Activated naive CD4-positive, alpha-beta T cell treated with anti-CD3 and anti-CD28 coated beads for 36 hours (primary cell): ENCODE measurements at places on chromosomes 16 and 17. TPM values are rescaled to one million over a fixed set of nuclear protein-coding genes. Genes with fewer than 3 reads are reported as not detected.

The MATCAP1 gene
- 21.9 TPM for total RNA-seq

The HSD17B1 gene
- total RNA-seq: 0.26 TPM

The GOT2 gene
- total RNA-seq: 162 TPM

The TMEM114 gene
- total RNA-seq: not detected

The ACE gene
- total RNA-seq: 0.50 TPM

The CPNE7 gene
- 6.4 TPM for total RNA-seq

The SULT1A4 gene
- total RNA-seq: 0.91 TPM

The GPT2 gene
- 15.5 TPM for total RNA-seq

The PRSS33 gene
- total RNA-seq: 0.12 TPM

The CRISPLD2 gene
- not detected for total RNA-seq

The TRAF7 gene
- 102 TPM for total RNA-seq

The CPHXL2 gene
- total RNA-seq: not detected

The CD300H gene
- total RNA-seq: not detected

GRCh38 chr16:30186782-30187555 lies 3.6 kb downstream of the CORO1A start:
- peak overlapping the region; percentile 100 for H3K4me3 ChIP-seq
- DNase-seq: peak; percentile 87
- peaks cover 21% of the 10 kb centered on the region for H3K4me1 ChIP-seq
- H3K27ac ChIP-seq: peak overlapping the region; percentile 100

- H3K27ac ChIP-seq: peak overlapping the region; percentile 96
Observed at GRCh38 chr17:67441052-67441895, 64.2 kb downstream of the PITPNC1 start.

GRCh38 chr17:3043737-3044365 lies 19.6 kb downstream of the OR1D5 start:
- peaks cover 15% of the 10 kb centered on the region for H3K4me1 ChIP-seq
- peaks cover 17% of the 10 kb centered on the region for H3K27me3 ChIP-seq
- peaks cover 1% of the 10 kb centered on the region for H3K36me3 ChIP-seq

- peaks cover 6% of the 10 kb centered on the region for H3K27me3 ChIP-seq
- no peak overlapping the region for H3K27ac ChIP-seq
- DNase-seq: no peak
- no peak overlapping the region for H3K4me3 ChIP-seq
- no peaks in the 10 kb centered on the region for H3K36me3 ChIP-seq
- H3K4me1 ChIP-seq: no peaks in the 10 kb centered on the region
Observed at GRCh38 chr17:10610884-10611283, 46.2 kb downstream of the MYH3 start.

DNA sequence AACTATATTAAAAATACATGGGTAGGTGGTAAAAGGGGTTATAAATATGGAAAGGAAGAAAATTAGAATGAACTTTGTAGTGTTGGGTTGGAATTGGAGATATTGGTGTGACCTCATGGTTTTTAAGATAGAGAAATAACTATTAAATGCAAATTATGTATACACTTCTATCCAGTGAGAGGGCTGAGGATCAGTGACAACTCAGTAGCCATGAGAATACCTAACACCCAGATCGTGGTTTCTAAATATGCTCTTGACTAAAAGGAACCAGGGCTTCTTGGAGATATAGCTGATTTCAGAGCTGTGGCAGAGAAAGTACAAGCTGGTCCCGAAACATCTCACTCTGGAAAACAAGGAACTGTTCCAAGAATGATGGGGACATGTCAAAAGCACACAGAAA lies 44.4 kb downstream of the SLC6A4 start:
- peaks cover 3% of the 10 kb centered on the region for H3K27me3 ChIP-seq
- no peak for DNase-seq
- no peak overlapping the region for H3K27ac ChIP-seq
- H3K36me3 ChIP-seq: no peaks in the 10 kb centered on the region
- no peak overlapping the region for H3K4me3 ChIP-seq

GRCh38 chr16:77277141-77277540 lies 77.9 kb downstream of the SYCE1L start:
- H3K4me1 ChIP-seq: no peaks in the 10 kb centered on the region
- H3K27ac ChIP-seq: no peak overlapping the region
- peaks cover 12% of the 10 kb centered on the region for H3K27me3 ChIP-seq
- no peak overlapping the region for H3K4me3 ChIP-seq
- H3K36me3 ChIP-seq: no peaks in the 10 kb centered on the region

GRCh38 chr17:42698736-42699414 lies 16.5 kb downstream of the CNTNAP1 start:
- no peak overlapping the region for H3K27ac ChIP-seq
- H3K4me1 ChIP-seq: no peaks in the 10 kb centered on the region
- H3K4me3 ChIP-seq: no peak overlapping the region
- H3K36me3 ChIP-seq: peaks cover 15% of the 10 kb centered on the region
- no peaks in the 10 kb centered on the region for H3K27me3 ChIP-seq

GRCh38 chr17:75526555-75527270 lies 1.2 kb downstream of the LLGL2 start:
- no peaks in the 10 kb centered on the region for H3K36me3 ChIP-seq
- DNase-seq: no peak
- no peaks in the 10 kb centered on the region for H3K27me3 ChIP-seq
- H3K27ac ChIP-seq: no peak overlapping the region
- peaks cover 9% of the 10 kb centered on the region for H3K4me1 ChIP-seq
- H3K4me3 ChIP-seq: peak overlapping the region; percentile 58

DNA sequence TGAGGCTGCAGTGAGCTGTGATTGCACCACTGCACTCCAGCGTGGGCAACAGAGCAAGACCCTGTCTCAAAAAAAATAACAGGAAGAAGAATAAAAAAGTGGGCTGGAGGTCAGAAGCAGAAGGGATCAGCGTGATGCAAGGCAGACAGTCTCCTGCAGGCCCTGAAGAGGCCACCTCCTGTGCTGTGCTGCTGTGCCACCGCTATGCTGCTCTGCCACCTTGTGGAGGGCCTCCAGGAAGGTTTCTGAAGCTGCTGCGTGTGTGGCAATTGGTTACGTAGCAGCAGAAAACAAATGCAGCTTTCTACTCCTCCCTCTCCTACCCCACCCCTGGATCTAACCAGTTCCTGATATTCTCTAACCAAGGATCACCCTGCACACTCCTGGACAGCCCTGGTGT lies 815.5 kb downstream of the KCNJ18 start:
- DNase-seq: peak; percentile 12
- no peak overlapping the region for H3K27ac ChIP-seq
- no peak overlapping the region for H3K4me3 ChIP-seq
- H3K4me1 ChIP-seq: no peaks in the 10 kb centered on the region
- H3K36me3 ChIP-seq: no peaks in the 10 kb centered on the region

DNA sequence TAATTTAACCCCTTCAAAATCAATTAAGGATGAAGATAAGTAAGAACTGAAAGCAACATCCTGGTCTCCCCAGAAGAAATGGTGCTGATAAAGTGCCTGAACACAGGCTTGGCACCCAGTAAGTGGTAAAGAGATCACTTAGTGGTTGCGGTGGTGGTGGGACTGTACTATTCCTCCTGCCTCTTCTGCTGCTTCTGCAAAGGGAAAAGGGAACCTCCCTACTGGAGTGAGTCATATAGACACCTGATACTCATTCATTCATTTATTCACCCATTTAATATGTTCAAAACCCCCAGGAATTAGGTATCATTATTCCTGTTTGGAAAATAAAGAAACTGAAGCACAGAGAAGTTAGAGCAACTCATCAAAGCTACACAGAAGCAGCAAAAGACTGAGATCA lies 60.6 kb downstream of the CDYL2 start:
- H3K27ac ChIP-seq: no peak overlapping the region
- no peak overlapping the region for H3K4me3 ChIP-seq
- no peaks in the 10 kb centered on the region for H3K27me3 ChIP-seq
- H3K4me1 ChIP-seq: peaks cover 29% of the 10 kb centered on the region

GRCh38 chr16:58732545-58733247 lies 1.4 kb downstream of the GOT2 start:
- H3K4me1 ChIP-seq: peaks cover 46% of the 10 kb centered on the region
- DNase-seq: peak; percentile 12
- H3K27ac ChIP-seq: peak overlapping the region; percentile 76
- no peaks in the 10 kb centered on the region for H3K27me3 ChIP-seq

DNA sequence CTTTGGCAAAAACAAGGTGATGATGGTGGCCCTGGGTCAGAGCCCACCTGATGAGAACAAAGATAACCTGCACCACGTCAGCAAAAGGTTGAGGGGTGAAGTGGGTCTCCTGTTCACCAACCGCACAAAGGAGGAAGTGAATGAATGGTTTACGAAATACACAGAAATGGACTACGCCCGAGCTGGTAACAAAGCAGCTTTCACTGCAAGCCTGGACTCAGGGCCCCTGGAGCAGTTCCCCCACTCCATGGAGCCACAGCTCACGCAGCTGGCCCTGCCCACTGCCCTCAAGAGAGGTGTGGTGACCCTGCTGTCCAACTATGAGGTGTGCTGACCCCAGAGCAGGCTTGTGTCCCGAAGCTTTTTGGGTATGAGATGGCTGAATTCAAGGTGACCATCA lies 29.7 kb upstream of the DLX4 start:
- H3K4me3 ChIP-seq: no peak overlapping the region
- no peak overlapping the region for H3K27ac ChIP-seq
- H3K36me3 ChIP-seq: no peaks in the 10 kb centered on the region
- no peaks in the 10 kb centered on the region for H3K4me1 ChIP-seq
- peaks cover 4% of the 10 kb centered on the region for H3K27me3 ChIP-seq

- DNase-seq: no peak
- H3K4me1 ChIP-seq: no peaks in the 10 kb centered on the region
- H3K27ac ChIP-seq: no peak overlapping the region
Observed at GRCh38 chr17:15452746-15453145, 14.7 kb downstream of the CDRT4 start.

DNA sequence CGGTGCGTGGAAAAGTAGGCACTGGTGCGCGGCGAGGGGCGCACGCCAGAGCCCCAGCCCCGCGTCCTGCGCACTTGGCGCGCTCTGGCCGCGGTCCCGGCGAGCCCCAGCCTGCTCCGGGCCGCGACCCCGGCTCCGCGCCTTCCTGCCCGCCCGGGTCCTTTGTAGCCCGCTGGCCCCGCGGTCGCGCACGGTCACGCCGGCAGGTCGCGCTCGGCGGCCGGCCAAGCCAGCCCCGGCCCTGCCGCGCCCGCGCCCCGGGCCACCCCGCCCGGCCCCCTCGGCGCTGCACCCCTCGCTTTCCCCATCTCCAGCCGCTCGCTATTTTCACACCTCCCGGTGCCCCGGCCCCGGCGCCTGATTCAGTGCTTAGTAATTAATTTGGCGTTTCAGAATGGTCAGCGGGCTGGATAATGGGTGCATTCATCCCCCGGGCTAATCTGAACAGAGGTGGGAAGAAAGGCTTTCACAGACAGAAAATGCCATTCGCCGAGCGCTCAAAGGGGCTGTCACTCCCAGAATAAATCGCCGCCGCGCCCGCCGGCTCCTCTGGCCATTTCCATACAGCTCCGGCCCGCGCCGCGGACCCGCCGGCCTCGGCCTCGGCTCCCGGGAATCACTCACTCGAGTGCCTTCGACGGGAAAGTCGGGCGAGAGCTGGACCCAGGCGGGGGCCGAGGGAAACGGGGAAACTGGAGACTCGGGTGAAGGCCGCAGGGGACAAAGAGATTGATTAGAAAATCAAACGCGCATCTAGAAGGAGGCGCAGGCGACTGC lies 17.8 kb upstream of the NTN1 start:
- H3K4me1 ChIP-seq: peaks cover 6% of the 10 kb centered on the region
- no peaks in the 10 kb centered on the region for H3K36me3 ChIP-seq
- peaks cover 47% of the 10 kb centered on the region for H3K27me3 ChIP-seq
- no peak overlapping the region for H3K27ac ChIP-seq
- DNase-seq: no peak

DNA sequence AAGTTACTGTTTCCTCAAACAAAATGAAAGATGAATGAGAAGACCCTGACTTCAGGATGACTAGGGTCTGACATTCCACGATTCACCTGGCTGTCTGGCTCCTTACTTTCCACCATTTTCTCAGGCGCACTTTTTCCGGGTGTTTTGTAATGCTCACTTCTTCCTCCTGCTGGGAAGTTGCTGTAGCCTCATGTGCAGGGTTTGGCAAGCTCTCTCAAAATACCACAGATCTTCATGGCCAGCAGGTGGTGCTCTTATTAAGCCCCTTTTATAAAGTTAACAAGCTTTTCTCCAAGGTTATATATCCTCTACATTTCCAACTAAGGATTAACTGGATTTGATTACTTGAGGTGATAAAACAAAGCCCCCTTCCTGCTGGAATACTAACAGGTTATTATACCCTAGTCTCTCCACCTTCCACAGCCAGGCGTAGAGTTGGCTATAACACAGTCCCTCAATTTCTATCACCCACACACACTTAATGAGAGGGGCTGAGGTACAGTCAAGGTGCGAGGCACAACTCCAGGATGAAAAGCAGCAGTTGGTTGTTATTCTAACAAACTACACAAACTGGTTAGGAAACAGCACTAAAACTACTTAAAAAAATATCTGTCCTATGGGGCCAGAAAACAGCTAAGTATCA lies 45.4 kb downstream of the STH start:
- peak; percentile 82 for DNase-seq
- no peak overlapping the region for H3K27ac ChIP-seq
- H3K27me3 ChIP-seq: no peaks in the 10 kb centered on the region
- H3K36me3 ChIP-seq: peaks cover 25% of the 10 kb centered on the region
- peaks cover 11% of the 10 kb centered on the region for H3K4me1 ChIP-seq

GRCh38 chr17:76492989-76493501 lies 8.2 kb downstream of the RHBDF2 start:
- H3K4me1 ChIP-seq: peaks cover 31% of the 10 kb centered on the region
- no peaks in the 10 kb centered on the region for H3K27me3 ChIP-seq
- peak overlapping the region; percentile 77 for H3K27ac ChIP-seq
- peak; percentile 83 for DNase-seq

DNA sequence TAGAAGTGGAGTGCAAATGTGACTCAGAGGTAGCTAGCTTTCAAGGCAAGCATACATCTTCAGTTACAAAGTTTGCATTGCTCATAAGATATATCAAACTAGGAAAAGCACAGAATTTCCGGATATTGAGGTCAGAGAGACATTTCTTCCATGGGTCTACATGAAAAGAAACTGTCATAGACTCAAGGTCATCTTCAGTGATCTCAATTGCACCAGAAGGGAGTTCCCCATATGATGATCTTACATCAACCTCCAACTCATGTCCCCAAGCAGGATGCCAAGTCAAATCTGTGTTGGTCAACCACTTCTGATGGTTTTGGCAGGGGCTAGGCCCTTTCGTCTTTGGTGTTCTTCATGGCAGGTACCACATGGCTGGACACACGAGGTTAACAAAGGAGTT lies 459.9 kb upstream of the MAF start:
- no peak overlapping the region for H3K27ac ChIP-seq
- no peak overlapping the region for H3K4me3 ChIP-seq
- H3K27me3 ChIP-seq: peaks cover 2% of the 10 kb centered on the region
- no peak for DNase-seq

- no peak overlapping the region for H3K27ac ChIP-seq
- no peaks in the 10 kb centered on the region for H3K36me3 ChIP-seq
- H3K4me3 ChIP-seq: no peak overlapping the region
- no peaks in the 10 kb centered on the region for H3K27me3 ChIP-seq
- no peak for DNase-seq
- no peaks in the 10 kb centered on the region for H3K4me1 ChIP-seq
Observed at GRCh38 chr16:51407921-51408320, 256.9 kb upstream of the SALL1 start.

DNA sequence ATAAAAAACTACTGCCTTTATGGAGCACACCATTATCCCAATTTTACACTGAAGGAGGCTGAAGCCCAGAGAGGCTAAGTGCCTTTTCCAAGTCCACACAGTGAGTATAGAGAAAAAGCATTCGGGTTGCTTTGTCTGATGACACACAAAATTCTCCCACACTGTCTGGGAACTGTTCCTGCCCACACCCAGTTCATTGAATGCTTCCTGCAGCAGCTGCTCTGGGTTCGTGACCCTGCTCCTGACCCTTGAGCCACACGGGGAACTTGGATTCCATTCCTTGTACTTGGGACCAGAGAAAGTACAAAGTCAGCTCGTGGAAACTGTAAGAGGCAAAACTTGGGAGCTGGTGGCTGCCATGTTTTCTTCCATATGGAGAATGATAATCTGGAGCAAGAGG lies 57.9 kb downstream of the AKAP1 start:
- H3K4me1 ChIP-seq: peaks cover 4% of the 10 kb centered on the region
- H3K27ac ChIP-seq: no peak overlapping the region
- no peaks in the 10 kb centered on the region for H3K27me3 ChIP-seq
